Heart left ventricle (tissue), 16 donors: ENCODE measurements at places on chromosomes 12 and 14.

GRCh38 chr12:95480230-95480629, 6.3 kb downstream of the METAP2 start:
- no peak for DNase-seq

DNA sequence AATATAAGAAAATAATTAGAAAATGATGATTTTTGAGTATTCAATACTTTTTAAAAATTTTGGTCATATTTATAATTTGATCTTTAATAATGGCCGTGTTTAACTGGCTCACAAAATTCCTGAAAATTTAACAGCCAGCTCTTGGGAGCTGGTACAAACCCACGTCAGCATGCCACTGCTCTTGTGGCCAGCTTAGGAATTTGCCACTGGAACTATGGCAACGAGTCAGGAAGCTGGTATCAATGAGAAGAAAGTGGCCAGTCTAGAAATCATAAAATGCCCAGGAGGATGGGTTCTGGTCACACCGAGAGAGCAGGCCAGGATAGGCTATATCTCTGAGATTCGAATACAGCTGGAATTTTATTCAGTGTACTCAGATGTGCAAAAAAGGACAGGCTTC, 72.2 kb upstream of the PLEKHG3 start:
- DNase-seq: no peak

DNA sequence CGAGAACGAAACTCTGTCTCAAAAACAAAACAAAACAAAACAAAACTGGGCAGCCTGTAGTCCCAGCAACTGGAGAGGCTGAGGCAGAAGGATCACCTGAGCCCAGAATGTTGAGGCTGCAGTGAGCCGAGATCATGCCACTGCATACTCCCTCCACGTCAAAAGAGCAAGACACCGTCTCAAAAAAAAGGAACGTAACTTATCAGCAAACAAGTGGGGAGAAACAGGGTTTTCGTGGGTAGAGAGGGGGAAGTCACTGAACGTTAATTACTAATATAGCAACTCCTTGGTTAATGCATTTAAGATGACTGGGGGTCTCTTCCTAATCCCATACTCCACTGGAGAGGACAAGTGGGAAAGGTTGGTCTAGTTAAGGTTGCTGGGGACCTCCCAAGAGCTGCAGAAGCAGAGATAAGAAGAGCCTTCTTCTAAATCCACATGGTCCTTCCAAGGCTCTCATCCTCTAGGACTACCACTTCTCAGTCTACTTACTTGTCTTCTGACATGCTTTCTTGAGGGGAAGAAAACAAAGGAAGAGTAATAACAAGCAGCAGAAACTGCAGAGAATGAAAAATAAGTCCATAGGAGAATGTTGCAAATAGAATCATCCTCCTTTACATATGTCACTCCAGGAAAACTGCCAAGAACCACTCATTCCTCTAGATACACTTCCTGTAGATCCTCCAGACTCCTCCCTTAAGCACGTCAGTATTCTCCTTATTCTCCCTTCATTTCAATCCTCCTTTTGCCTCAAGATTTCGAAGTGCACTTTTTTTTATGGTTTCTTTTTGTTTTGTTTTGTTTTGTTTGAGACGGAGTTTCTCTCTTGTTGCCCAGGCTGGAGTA, 5.8 kb downstream of the NUMB start:
- no peak for DNase-seq

GRCh38 chr14:29608861-29609260, 318.8 kb downstream of the PRKD1 start:
- DNase-seq: no peak

DNA sequence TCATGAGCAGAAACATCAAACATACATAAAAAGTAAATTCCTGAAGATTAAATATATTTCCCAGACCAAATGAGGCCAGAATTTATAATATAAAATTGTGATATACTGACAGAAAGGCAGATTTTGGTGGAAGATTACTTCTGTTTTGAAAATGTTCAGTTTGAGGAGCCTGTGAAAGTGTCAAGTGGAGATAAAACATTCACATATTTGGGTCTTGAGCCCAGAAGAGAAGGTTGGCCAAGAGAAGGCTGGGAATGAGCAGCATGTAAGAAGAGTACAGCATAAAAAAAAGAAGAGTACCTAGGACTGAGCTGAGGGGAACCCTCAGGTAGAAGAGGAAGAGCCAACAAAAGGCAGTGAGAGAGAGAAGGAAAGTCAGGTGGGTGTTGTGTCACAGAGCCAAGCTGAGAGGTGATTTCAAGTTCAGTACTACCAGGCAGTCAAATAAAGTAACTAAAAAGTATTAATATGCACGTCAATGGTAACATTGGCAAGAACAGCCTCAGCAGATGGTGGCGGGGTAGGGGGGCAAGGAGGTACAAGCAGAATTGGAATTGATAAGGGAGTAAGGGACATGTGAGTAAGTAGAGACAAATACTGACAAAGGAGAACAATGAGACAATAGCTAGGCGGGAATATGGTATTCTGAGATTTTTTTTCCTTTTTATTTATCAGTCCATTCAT, 120.7 kb upstream of the TTC7B start:
- no peak for DNase-seq

DNA sequence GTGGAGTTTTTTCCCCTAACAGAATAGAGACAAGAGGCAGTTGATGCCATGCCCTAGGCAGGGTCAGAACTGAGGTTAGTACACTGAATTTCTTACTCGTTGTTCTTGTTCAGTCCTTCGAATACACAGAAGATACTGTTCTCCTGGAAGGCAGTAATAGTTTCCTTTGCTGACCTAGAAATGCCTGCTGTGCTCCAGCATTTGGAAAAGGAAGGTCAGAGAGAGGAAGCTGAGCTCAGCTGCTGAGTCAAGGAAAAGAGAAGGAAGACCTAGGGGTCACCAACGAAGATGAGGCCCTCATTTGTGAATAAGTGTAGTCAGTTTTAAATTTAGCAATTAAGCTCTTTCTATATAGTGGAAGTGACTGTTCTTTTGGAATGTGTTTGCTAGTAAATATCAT, 100.1 kb downstream of the CRADD start:
- DNase-seq: no peak

DNA sequence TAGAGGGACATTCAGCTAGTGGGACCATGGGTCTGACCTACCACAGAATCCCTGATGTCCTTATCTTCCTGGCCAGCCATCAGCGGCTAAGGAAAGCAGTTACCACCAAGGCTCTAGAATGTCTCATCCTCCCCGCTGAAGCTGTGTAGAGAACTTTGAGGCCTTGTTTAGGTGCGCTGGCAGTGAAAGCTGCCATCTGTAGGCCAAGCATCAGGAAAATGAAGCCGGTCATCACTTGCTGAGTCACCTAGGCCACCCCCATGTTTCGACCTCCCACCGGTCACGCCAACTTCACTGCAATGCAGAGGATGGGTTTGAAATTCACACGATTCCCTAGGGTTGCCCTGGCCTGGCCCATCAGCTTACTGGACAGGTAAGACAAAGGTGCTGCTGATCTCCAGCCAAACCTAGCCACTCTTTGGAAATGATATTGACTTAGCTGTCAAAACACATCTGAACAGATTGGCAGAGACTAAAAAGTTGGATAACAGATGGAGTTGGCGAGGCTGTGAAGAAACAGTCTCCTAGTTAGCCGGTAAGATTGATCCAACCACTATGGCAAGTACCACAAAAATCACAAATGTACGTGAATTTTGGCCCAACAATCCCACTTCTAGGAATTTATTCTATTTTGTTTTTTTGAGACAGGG, 52.0 kb downstream of the NOS1 start:
- no peak for DNase-seq

- DNase-seq: no peak
Observed at GRCh38 chr12:56804684-56805083, 41.6 kb downstream of the HSD17B6 start.
